ENCODE measurements at places on chromosomes 2 and 18. TPM values are rescaled to one million over a fixed set of nuclear protein-coding genes. Genes with fewer than 3 reads are reported as not detected.

GRCh38 chr2:21467910-21468309 is 344.1 kb downstream of the TDRD15 start:
- no peak for DNase-seq

DNA sequence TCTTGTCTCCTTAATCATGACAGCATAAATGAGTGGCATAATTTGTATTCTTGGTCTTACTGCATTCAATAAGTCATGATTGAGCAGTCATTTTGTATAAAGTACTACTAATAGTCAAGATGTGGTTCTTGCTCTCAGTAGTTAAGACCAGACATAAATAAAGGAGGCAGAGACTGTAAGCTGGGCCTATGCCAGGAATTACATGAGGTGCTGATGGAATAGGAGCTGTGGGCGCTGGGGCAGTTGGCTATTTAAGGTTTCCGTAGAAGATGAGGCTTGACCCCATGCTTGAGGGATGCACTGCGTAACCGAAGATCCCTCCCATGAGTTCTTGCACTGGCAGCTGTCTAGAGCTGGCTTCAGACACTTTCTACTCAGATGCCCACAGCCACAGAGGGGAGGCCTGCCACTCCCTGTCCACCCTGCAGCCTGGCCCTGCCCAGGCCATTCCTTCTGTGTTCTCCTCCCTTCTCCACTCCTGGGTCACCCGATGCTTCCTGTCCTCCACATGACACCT is 150.9 kb upstream of the REV1 start:
- DNase-seq: no peak

The ZNG1B gene
- polyA plus RNA-seq: 55.8 TPM

- DNase-seq: no peak
Measured at GRCh38 chr2:38591152-38591551, 11.6 kb downstream of the HNRNPLL start.

- no peak for DNase-seq
Measured at GRCh38 chr2:86216575-86217555, 17.6 kb downstream of the MRPL35 start.

DNA sequence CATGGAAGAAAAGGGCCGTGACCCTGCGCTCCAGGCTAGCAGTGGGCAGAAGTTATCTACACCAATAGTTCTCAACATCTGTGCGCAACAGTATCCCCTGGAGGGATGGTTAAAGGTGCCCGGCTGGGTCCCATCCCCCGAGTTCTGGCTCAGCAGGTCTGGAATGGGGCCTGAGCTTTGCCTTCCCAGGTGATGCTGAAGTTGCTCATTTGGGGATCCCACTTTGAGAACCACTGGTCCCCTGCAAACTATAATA is 31.1 kb downstream of the DNMT3A start:
- DNase-seq: no peak

The GKN2 gene
- polyA plus RNA-seq: not detected

DNA sequence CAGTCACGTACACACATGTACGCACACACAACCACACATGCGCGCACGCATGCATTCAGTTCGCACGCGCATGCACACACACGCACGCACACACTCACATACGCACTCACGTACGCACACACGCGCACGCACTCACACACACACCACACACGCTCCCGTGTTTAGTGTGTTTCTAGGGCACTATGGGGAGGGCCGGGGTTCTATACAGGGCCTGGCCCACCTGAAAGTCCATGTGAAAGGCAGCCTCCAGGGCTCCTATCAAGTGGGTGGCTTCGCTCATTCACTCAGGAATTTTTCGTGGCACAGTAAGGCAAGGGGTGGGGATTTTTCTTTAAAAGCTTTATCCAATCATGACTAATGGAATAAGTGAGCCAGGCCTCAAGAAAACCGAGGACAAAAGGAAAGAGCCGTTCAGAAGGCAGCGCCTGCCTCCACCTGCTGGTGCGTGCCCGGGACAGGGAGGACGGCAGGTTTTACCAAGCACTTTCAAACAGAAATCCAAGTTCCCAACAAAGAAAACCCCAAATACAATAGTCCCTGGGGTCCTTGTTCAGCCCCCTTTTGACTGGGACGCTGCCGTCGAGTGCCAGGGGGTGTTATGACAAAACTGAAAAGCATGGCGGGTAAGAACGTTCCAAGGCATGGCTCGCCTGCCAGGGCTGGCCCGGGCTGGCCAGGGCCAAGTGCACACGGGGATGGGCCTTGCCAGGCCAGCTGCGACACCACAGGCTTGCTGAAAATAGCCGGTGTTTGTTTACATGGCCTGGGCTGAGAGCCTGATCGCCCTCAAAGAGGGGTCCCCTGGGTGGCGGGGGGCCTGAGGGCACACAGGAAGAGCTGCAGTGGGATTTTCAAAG is 110.0 kb downstream of the HDAC4 start:
- no peak for DNase-seq

- no peak for DNase-seq
Measured at GRCh38 chr2:144678736-144679135, 158.8 kb upstream of the ZEB2 start.

- DNase-seq: no peak
Measured at GRCh38 chr2:127103243-127104165, 3.5 kb downstream of the BIN1 start.

- no peak for DNase-seq
Measured at GRCh38 chr2:233803994-233804393, 25.9 kb downstream of the MROH2A start.

The LIMS4 gene
- polyA plus RNA-seq: 1.5 TPM

- peak; percentile 24 for DNase-seq
Measured at GRCh38 chr2:166539340-166540162, 45.5 kb upstream of the SCN7A start.

The ABCG8 gene
- 1.2 TPM for polyA plus RNA-seq

The TP53I3 gene
- 71.9 TPM for polyA plus RNA-seq

DNA sequence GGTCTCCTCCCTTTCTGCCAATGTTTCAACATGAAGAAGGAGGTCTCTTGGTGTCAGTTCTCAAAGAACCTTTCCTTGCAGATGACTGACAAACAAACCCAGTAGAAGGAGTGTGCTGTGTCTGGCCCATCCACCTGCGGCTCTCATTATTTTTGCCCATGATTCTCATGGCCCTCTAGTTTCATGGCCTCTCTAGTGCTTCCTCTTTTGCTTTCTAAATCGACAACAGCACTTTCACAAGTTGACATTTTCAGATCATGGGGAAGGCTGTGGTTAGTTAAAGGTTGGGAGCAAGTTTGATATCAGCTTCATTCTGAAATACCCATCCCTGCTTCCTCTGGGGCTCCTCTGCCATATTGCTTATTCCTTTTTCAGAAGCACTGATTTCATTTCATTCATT is 805.2 kb downstream of the SLC4A3 start:
- no peak for DNase-seq

- DNase-seq: no peak
Measured at GRCh38 chr18:8791171-8791651, 85.9 kb downstream of the MTCL1 start.

Measured in left renal pelvis (tissue), 4 donors.